ENCODE measurements at places on chromosomes 3 and 15.

DNA sequence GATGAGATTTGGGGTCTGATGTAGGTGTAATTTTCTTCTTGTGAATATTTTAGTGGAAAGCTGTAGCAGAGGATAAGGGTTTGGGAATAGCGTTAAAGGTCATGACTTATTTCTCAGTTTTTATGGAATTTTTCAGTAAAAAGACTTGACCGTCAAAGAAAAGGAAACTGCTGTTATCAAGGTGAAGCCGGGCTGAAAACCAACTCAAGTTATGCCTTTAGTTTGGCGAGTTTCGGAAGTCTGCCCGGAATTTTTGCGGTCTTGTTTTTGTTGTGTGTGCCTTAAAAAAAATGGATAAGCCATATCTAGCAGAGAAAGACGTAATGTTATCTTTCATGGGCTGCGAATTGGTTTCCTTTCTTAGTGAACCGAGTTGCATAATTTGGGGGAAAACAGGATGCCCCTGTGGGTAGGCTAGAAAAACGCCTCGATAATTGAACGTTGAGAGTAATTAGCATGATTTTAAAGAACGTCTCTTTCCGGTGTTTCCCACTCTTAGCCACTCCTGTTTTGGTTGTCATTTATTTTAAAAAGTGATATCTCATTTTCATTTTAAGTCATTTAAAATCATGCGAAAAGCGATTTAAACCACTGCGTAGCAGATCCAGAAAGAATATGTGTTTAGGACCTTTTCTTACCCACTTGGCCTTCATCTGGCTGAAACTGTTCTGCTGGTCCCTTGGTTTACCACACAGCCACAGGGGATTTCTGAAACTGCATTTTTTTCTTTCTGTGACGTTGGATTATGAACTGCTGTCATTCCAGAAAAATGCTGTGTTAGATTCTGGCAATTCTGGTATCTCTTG is 1.1 kb downstream of the NFKBIZ start:
- DNase-seq: peak; percentile 94

GRCh38 chr15:57570994-57571393 is 20.7 kb upstream of the MYZAP start:
- no peak for DNase-seq

GRCh38 chr15:97401195-97401594 is 559.3 kb upstream of the ARRDC4 start:
- DNase-seq: no peak

- DNase-seq: no peak
Observed at GRCh38 chr15:58918239-58918638, 15.2 kb downstream of the SLTM start.

GRCh38 chr15:57183041-57183440 is 193.3 kb upstream of the CGNL1 start:
- DNase-seq: no peak

DNA sequence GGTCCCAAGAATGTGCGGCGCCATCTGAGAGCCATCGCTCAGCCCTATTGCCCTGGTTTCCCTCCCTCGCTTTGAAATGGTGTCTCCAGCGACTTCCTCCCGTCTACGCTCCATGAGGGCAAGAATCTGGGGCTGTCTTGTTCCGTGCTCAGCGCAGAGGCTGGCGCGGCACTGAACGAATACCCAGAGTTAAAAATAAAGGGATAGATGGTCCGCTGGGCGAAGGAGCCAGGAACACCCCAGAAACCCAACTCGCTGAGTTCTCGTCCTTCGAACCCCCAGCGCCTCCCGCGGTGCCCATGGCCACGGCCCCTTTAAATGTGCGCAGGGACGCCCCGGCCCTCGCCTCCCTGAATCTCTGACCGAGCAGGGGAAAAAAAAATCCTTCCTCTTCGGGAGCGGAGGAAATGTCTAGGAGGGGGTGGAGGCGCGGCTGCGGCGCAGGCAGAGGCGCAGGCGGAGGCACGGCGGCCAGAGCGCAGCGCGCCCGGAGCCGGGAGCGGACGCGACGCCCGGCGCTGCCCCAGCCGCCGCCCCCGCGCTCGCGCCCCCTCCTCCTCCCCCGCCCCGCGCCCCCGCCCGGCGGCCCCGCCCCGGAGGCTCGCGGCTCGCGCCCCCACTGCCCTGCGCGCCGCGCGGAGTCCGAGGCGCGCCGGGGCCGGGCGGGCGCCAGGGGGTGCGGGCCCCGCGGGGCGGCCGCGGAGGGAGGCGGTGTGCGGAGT is 8.5 kb upstream of the FGD5 start:
- DNase-seq: peak; percentile 20

GRCh38 chr3:161415506-161416231 is 44.4 kb upstream of the SPTSSB start:
- DNase-seq: no peak

- DNase-seq: peak; percentile 87
Observed at GRCh38 chr3:13896473-13897154, 16.7 kb upstream of the WNT7A start.

- DNase-seq: no peak
Observed at GRCh38 chr3:148758303-148758884, 60.7 kb downstream of the AGTR1 start.

GRCh38 chr15:80175436-80175835 is 22.6 kb downstream of the FAH start:
- no peak for DNase-seq

GRCh38 chr3:87088430-87088992 is 97.6 kb upstream of the VGLL3 start:
- DNase-seq: peak; percentile 20

GRCh38 chr3:97510795-97511194 is 253.8 kb upstream of the ARL6 start:
- no peak for DNase-seq

- no peak for DNase-seq
Observed at GRCh38 chr3:150736316-150736719, 26.7 kb downstream of the SIAH2 start.

DNA sequence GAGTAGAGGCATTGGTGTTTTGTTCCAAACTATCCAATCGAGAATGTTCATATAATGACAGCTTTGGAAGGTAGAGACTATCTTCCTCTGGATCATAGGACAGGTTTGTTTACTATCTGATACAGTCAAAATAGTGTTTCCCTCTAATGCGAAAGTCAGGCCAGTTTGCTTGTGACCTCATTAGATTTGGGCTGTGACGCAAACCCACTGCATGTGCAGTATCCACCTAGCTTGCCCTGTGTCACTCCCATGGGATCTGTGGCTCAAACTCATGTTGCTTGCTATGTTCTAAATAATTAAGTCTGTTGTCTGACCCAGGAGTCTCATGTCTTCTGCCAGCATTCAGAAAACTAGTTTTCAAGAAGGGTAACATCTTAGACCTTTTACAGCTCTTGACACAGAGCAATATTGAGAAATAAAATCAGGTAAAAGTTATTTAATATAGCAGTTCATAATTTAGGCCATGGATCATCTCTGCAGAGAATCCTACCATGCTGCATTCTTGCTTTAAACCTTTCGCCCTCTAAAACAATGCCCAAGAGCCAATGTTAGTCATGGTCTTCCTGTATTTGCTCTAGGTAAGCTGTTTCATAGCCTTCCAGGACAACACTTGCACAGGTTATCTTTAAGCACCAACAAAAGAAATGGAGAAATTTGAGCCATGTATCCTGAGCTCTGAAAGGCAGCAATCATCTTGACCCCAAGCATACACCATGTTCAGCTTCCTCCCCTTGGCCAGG is 26.4 kb downstream of the NIT2 start:
- DNase-seq: no peak

- DNase-seq: no peak
Observed at GRCh38 chr15:90316139-90316538, 35.9 kb upstream of the ZNF774 start.

GRCh38 chr3:192194085-192194484 is 533.3 kb downstream of the FGF12 start:
- DNase-seq: no peak

DNA sequence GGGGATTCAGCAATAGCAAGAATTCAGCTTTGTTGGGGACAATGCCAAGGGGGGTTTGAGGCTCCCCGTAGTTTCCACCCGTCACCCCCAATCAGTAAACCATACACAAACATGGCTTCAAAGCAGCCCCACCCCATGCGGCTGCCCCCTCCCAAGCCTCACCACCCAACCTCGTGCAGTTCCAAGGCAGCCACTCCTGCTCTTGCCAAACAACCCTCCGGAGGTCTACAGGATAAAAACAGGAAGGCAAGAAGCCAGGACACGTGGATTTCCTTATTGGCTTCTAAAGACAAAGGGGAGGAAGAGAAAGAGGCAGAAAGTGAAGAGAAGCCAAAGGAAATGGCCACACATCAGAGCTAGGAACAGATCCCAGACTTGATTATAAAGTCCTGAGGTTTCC is 121.1 kb downstream of the SHQ1 start:
- DNase-seq: no peak

DNA sequence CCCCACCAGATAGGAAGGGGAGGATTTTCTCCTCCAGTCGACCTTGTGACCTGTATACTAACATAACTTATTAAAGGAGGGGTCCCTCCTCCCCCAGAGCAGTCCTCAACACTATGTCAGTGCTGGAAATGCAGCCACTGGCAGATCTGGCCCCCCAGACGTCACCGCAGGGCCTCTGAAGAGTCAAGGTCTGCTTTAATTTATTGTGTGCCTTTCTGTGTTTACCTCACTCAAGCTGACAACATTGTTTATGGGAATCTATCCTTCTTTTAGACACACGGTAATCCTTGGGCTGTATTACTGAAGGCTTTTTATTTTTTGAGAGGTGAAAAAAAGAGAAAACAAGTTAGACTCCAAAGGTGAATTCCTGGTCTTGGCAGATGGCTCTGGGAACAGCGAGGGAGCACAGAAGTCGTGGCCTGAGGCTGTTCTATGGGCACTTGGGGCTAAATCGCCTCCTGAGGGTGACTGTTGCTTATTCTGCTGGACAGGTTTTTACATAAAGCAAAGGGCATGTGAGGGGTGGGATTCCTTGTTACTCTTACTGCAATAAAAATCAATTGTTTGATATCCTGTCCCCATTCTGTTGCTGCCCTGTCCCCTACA is 13.5 kb upstream of the NR2C2 start:
- DNase-seq: no peak

- DNase-seq: peak; percentile 87
Observed at GRCh38 chr3:156681002-156681401, 6.6 kb downstream of the TIPARP start.

DNA sequence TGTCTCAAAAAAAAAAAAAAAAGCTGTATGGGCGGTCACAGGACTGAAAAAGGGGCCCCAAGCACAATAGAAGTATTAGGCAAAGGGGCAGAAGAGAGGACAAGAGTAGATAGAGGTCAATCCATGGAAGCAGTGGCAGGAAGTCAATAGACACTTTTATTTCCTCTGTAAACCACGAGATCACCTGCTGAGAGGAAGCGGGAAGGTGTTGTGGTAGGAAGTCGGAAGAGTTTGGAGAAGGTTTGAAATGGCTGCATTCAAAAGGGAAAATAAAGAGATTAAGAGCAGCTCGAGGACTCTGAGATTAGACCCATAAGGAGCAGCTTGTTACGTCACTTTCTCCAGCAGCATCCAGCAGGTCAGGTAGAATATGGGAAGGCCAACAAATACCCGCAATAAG is 14.2 kb upstream of the ZNF148 start:
- DNase-seq: no peak
